ENCODE measurements at places on chromosomes 7 and 10. TPM values are rescaled to one million over a fixed set of nuclear protein-coding genes. Genes with fewer than 3 reads are reported as not detected.

Gene EPHB6
- 13.6 TPM for total RNA-seq

Gene SP8
- not detected for total RNA-seq

- no peak for DNase-seq
Observed at GRCh38 chr7:28953633-28954032, 4.5 kb downstream of the TRIL start.

GRCh38 chr10:131728286-131729228 lies 172.3 kb upstream of the PPP2R2D start:
- DNase-seq: peak; percentile 32

GRCh38 chr7:135925210-135925609 lies 51.9 kb downstream of the MTPN start:
- DNase-seq: no peak

Data from sigmoid colon (tissue), 7 donors.